ENCODE measurements at places on chromosomes 4 and X.

GRCh38 chrX:152844256-152844655, 13.4 kb downstream of the NSDHL start:
- DNase-seq: no peak

DNA sequence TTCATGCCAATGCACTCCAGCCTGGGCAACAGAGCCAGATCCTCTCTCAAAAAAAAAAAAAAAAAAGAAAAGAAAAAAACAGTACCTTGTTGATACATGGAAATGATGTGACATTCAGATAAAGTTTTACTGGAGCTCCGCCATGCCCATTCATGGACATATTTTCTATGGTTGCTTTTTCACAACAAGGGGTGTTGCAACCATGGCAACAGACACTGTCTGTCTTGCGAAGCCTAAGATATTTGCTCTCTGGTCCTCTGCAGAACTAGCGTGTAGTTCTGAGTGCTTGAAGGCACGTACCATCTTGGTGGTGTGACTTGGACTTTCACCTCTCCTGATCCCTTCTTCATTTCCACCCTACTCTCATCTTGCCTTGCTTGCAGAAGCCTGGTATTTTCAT, 53.2 kb downstream of the TBL1X start:
- DNase-seq: no peak

- DNase-seq: no peak
Observed at GRCh38 chr4:162865102-162865501, 301.6 kb downstream of the NAF1 start.

- no peak for DNase-seq
Observed at GRCh38 chr4:181688872-181689271, 554.3 kb upstream of the TENM3 start.

DNA sequence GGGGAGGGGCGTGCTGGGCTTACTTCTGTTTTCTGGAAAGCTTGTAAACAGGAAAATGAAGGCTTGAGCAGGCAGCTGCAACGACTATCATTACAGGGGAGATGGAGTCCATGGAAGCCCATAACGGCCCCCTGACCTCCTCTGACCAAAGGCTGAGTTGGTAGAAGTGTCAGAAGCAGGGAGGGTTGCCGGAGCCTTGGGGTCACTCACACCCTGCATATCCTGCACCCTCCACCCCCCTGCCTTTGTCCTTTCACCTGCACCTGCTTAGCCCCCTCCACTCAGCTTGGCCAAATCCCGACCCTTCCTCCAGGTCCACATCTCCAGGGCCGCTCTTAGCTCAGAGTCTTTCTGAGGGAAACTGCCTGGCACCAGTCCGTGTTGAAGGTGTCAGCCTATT, 12.5 kb upstream of the MSX1 start:
- DNase-seq: no peak

GRCh38 chr4:186823989-186824388, 100.3 kb upstream of the FAT1 start:
- no peak for DNase-seq

GRCh38 chrX:68936126-68936525, 107.3 kb downstream of the EFNB1 start:
- no peak for DNase-seq

All from activated gamma-delta T cell treated with Interleukin-2 at 50 U/mL for 16 hours (primary cell).